ENCODE measurements at places on chromosomes 12 and 14. TPM values are rescaled to one million over a fixed set of nuclear protein-coding genes. Genes with fewer than 3 reads are reported as not detected.

LHX5 gene
- not detected for total RNA-seq

RDH16 gene
- 0.25 TPM for total RNA-seq

GALNT9 gene
- 1.2 TPM for total RNA-seq

AVPR1A gene
- 0.37 TPM for total RNA-seq

PLEKHG7 gene
- total RNA-seq = not detected

All from uterine smooth muscle cell (primary cell).